ENCODE measurements at places on chromosomes 16 and 17. TPM values are rescaled to one million over a fixed set of nuclear protein-coding genes. Genes with fewer than 3 reads are reported as not detected.

MYH11 gene
- 3,048 TPM for total RNA-seq

DNA sequence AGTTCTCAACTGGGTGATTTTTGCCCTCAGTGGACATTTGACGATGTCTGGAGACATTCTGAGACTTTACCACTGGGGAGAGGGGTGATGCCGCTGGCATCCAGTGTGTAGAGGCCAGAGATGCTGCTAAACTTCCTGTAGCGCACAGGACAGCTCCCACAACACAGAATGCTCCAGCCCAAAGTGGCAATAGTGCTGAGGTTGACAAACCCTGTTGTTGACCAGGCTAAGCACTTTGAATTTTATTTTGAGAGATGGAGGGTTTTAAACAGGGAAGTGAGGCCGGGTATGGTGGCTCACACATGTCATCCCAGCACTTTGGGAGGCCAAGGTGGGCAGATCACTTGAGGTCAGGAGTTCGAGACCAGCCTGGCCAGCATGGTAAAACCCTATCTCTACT, 44.0 kb downstream of the SYT17 start:
- H3K4me1 ChIP-seq = peaks cover 9% of the 10 kb centered on the region
- no peaks in the 10 kb centered on the region for H3K27me3 ChIP-seq
- no peak for DNase-seq
- no peak overlapping the region for H3K27ac ChIP-seq
- H3K36me3 ChIP-seq = no peaks in the 10 kb centered on the region

OR3A3 gene
- total RNA-seq = not detected

GRCh38 chr17:1783834-1784611, 22.2 kb downstream of the SERPINF1 start:
- H3K27me3 ChIP-seq = no peaks in the 10 kb centered on the region
- peaks cover 59% of the 10 kb centered on the region for H3K4me1 ChIP-seq
- DNase-seq = peak; percentile 91
- peak overlapping the region; percentile 95 for H3K27ac ChIP-seq

- peaks cover 14% of the 10 kb centered on the region for H3K27me3 ChIP-seq
- peak overlapping the region; percentile 17 for H3K27ac ChIP-seq
- no peak overlapping the region for H3K4me3 ChIP-seq
- DNase-seq = peak; percentile 86
Observed at GRCh38 chr16:57600048-57600835, 28.2 kb upstream of the ADGRG1 start.

DNA sequence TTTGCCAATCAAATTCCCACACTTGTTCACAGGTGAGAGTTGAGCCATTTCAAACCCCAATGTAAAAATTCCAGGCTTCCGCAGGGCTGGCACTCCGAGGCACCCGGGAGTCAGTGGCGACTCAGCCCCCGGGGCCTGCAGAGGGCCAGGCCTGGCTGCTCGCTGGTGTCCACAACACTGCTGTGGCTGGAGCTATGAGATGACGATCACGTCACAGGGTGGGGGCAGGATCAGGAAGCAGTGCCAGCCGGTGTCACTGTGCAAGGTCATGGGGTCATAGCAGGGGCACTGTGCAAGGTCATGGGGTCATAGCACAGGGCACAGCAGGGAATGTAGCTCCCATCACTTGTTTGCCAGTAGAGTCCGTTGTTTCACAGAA, 7.8 kb downstream of the VPS4A start:
- H3K36me3 ChIP-seq = peaks cover 100% of the 10 kb centered on the region
- H3K4me1 ChIP-seq = peaks cover 22% of the 10 kb centered on the region
- DNase-seq = no peak
- H3K4me3 ChIP-seq = no peak overlapping the region
- H3K27ac ChIP-seq = no peak overlapping the region
- no peaks in the 10 kb centered on the region for H3K27me3 ChIP-seq

CRYBA1 gene
- total RNA-seq = not detected

DNA sequence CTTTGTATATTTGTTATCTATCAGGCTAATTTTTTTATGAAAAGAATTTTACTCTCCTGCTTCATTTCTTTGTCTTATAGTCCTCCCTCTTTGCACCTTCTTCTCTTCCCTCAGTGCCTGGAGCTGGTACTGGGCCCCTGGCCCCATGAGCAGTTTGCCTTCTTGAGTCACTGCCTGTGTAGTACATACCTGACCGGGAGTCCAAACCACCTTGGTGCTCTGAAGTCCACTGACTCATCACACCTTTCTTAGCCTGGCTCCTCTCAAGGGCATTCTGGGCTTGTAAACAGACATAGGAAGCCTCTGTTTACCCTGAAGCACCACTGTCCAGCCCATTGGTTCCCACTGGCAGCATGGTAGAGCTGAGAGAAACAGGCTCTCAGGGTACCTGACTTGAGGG, 11.0 kb upstream of the TACO1 start:
- DNase-seq = no peak
- H3K27ac ChIP-seq = no peak overlapping the region
- no peak overlapping the region for H3K4me3 ChIP-seq
- H3K4me1 ChIP-seq = no peaks in the 10 kb centered on the region
- peaks cover 95% of the 10 kb centered on the region for H3K36me3 ChIP-seq

DNA sequence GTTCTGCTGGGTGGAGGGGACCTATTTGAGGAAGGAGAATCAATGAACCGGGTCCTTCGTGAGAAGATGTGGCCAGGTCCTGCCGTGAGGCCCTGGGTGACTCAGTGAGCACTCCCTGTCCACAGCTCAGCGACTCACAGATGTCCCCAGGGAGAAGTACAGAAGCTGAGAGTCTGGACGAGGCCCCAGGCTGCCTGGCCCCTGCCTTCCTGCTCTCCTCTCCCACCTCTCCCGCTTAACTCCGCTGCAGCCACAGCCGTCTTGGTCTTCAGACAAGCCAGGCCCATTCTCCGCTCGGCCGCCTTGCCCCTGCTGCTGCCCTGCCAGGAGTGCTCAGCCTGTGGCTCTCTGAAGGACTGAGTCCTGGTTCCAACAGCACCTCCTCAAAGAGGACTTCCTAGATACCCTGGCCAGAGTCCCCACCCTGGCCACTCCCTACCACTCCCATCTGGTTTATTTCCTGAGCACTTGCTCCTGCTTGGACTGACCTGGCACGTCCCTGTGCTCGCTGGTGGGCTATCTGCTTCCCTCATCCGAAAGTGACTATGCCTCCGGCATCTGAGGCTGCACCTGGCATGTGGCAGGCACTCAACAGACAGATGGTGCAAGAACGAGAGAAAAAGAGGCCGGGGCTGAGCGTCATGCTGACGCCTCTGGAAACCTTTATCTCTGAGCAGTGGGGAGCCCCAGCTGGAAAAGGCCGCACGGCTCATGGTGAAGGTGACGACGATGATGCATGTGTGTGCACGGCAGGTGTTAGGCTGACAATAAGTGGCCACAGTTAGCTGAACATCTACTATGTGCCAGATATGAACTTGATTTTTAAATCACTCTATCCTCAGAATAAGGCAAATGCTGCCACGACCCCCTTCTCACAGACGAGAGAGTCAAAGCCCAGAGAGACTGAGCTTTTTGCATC, 9.2 kb upstream of the TNFRSF13B start:
- H3K4me3 ChIP-seq = no peak overlapping the region
- peak; percentile 20 for DNase-seq
- H3K4me1 ChIP-seq = no peaks in the 10 kb centered on the region
- H3K36me3 ChIP-seq = no peaks in the 10 kb centered on the region
- no peak overlapping the region for H3K27ac ChIP-seq

ASGR1 gene
- not detected for total RNA-seq

- no peak for DNase-seq
- H3K27ac ChIP-seq = no peak overlapping the region
- H3K4me3 ChIP-seq = no peak overlapping the region
- peaks cover 13% of the 10 kb centered on the region for H3K4me1 ChIP-seq
Observed at GRCh38 chr16:54512467-54512995, 225.9 kb upstream of the IRX3 start.

Data from stomach (tissue), 19 donors.